ENCODE measurements at places on chromosomes 11 and 22.
A peak's percentile ranks its signal among the peaks of the same experiment; 100 is the strongest.

- no peak for DNase-seq
Observed at GRCh38 chr11:61472868-61473267, 35.7 kb upstream of the LRRC10B start.

DNA sequence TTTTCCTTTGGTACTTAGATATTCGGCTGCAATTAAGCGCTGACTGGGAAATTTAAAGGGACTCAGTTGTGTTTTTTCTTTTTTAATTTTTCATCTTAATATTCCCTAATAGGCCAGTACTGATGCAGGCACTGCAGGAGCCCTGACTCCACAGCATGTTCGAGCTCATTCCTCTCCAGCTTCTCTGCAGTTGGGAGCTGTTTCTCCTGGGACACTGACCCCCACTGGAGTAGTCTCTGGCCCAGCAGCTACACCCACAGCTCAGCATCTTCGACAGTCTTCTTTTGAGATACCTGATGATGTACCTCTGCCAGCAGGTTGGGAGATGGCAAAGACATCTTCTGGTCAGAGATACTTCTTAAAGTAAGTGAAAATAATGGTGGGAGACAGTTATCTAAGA, 3.8 kb downstream of the YAP1 start:
- DNase-seq = no peak

DNA sequence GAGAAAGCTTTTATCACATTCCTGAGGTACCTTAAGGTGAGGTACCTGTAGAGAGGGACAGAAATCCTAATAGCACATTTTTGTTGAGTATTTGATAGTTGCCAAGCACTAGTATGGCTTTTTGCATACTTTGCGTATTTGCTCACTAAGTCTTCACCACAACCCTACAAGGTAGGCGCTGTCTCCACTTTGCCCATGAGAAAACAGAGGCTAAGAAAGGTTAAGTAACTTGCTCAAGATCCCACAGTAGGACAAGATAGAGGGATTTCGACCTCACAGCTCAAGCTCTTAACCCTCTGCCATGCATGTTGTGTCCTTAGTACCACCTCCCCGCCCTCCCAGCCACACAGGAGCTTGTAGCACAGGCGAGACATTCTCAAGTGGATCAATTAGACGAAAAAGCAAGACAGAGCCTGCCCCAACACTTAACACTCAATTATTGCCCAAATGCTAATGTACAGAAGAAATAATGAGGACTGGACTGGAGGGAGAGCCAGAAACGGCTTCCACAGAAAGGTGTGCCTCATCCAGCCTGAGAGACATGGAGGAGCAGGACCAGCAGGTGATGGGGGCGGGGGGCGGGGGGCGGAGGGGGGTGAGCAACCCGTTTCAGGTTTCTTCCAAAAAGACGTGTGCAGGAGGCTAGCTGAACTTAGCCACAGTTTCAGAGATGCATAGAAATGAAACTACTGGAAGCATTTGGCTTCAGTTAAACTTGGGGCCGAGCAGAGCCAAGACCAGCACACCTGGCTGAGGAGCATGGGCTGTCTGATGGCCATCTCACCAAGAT, 26.7 kb upstream of the CD44 start:
- DNase-seq = no peak

DNA sequence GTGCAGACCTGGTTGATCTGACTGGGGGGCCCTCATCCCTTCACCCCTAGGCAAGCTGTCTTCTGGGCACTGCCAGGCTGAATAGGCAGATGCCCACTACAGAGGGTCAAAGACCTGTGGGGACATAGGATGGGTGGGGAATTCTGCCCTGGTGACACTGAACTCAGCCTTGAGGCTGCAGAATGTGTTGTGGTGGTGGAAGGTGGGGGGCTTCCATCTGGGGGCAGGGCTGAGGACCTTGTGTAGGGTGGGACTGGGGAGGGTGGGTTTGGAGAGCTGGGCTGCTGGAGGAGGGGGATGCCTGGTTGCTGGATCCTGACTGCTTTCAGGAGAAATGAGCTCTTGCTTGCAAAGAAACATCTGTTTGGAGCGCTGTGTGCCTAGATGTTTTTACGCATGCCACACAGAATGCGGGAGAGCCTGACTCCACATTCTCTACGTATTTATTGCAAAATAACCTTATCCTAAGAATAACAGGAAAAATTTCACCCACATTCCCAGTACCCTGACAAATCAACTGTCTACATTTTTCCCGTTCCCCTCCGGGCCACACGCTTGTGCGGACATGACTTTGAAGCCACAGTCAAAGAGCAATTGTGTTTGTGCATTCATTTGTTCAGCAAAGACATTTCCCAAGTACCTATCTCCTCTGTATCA, 18.3 kb downstream of the SMIM38 start:
- DNase-seq = no peak

GRCh38 chr11:75576499-75576918, 14.5 kb downstream of the SERPINH1 start:
- no peak for DNase-seq

DNA sequence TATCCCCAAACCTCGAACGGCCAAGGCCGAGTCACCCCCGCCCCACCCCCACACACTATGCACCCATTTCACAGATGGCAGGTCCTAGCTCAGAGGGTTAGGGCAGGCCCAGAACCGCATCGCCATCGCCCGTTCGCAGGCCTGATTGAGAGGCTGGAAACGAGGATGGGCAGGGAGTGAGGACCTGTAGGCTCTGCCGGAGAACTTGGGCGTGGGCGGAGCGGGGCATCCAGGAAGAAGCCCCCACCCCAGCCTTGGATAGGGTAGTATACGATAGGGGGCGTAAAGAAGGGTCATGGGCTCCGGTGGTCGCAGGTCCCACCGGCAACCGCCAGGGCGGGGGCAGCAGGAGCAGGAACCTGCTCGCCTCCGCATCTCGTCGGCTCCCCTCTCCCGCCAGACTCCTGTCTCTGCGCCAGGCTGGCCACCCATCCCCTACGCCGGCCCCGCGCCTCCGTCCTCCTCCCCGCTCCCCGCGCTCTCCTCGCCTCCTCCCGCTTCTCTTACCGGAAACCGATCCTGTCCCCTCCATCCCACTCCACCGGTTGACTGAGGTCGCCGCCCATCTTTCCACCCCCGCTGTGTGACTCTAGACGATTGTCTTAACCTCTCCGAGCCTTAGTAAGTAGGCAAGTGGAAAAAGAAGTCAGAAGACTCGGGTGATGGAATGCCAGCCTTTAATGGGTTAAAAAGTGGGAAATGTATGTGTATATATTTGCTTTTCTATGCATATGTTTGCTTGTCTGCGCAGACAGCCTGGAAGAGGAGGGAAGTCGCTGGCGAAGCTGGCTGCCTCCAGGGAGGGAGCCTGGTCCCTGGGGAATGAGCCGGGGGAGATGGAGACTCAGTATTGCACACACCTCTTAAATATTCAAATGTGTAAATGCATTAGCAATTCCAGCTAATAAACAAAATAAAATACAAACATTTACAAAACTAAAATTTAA, 52.8 kb downstream of the CYTH4 start:
- DNase-seq = no peak

- no peak for DNase-seq
Observed at GRCh38 chr11:132718711-132719671, 813.3 kb downstream of the OPCML start.

GRCh38 chr11:30143098-30143705, 87.6 kb upstream of the FSHB start:
- no peak for DNase-seq

GRCh38 chr11:6448574-6448973, 7.8 kb upstream of the HPX start:
- no peak for DNase-seq

- no peak for DNase-seq
Observed at GRCh38 chr11:71336176-71336995, 84.0 kb upstream of the SHANK2 start.

- DNase-seq = no peak
Observed at GRCh38 chr11:114924042-114924441, 245.7 kb downstream of the NXPE2 start.

DNA sequence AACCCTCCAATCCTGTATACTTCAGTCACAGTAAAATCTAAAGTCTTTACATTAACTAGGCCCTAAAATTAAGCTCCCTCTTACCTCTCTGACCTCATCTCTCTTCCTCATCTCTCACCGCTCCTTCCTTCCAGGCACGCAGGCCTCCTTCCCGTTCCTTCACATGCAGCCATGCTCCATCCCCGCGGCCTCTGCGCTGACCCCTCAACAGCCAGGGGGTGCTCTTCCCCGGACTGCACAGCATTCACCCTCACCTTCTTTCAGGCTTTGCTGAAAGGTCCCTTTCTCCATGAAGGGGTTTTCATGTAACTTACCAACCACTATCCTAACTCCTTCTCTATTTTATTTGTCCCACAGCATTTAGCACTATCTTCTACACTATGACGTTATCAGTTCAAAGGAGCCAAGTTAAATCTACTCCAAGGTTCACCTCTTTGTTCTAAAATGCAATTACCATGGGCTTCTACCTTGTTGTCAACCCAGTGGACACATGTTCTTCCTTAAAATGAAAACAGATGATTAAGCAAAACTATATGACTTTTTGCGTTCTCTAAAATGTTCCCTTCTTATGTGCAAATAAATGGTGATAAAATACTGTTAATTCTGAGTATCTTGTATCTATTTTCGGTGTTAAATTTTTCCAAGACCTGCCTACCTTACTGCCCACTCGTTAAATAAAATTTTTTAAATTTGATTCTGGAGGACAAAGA, 57.8 kb upstream of the APOA1 start:
- no peak for DNase-seq

GRCh38 chr11:130801333-130802122, 114.8 kb downstream of the SNX19 start:
- DNase-seq = no peak

GRCh38 chr11:126655807-126656128, 300.3 kb downstream of the ST3GAL4 start:
- DNase-seq = no peak

DNA sequence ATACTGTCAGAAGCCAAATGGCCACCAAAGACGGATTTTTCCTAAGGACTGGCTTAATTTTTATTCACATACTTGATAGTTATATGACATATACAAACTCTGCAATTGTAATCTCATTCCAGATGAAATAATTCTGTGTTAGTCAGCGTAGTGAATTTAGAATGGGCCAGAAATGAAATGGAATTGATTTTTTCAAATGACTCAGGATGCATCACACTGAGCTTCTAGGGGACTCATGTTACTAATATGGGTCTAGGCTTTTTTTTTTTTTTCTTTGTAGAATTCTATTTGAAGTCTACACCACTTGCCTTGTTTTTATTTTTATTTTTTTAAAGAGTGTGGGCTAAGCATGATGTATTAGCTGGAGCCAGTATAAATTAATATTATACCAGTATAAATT, 62.7 kb downstream of the SPECC1L start:
- no peak for DNase-seq

DNA sequence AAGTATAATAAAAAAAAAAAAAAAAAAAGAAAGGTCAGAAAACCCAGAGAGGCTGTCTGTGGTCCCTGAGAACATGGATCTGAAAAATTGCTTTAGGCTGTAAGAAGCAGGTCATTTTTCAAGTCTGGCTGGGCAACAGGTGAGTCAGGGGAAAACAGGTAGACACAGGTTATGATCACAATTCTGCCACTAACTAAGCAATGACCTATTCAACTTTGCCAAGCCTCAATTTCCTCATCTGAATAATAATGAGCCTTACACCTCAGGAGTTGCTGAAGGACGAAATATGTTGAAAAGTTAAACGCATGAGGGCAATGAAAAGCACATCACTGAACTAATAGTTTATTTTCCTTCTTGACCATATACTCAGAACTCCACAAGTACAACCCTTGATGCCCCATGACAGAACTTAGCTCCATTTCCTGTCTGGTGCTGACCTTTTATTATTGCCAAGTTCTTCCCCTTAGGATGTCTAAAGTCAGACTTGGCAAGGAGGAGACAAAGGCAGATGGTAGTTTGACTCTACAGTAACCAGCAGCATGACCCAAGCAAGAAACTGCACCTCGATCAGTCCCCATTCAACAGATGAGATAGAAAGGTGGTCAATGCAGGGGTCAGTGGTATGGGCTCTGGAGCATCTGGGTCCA, 93.6 kb downstream of the SYN3 start:
- DNase-seq = no peak

DNA sequence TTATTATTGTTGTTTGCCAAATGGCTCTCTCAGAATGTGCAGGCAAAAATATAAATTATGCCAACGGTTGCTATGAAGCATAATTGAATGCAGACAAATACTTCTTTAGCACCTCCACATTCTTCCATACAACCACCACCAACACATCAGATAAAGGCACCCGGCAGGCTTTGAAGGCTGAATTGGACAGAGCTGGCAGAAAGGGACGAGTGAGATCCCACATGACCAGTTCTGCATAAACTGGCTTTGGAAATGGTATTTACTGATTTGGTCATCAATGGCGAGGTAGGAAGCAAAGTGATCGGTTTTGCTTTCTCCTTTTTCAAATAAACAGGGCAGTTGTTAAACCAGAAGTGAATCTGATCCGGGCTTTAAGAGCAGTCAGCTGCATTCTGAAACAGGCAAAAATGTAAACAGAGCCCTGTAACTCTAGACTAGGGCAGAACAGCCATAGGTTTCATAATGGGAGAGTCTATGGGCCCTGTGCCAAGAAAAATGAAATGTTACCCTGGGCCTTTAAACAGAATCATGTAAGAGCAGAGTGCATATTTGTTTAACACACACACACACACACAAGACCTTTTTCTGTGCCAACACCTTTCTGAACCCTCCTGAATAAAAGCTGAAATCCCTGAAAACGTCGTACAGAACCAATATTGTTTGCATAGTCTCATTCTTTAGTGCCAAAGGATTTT, 97.7 kb downstream of the MPPED2 start:
- no peak for DNase-seq

GRCh38 chr11:67627441-67627811, 2.3 kb downstream of the NUDT8 start:
- DNase-seq = no peak

GRCh38 chr11:109747839-109748238, 325.8 kb downstream of the C11orf87 start:
- no peak for DNase-seq

GRCh38 chr22:39534092-39534506, 1.6 kb upstream of the RPS19BP1 start:
- DNase-seq = no peak

- no peak for DNase-seq
Observed at GRCh38 chr11:70141486-70142220, 61.4 kb upstream of the FADD start.

DNA sequence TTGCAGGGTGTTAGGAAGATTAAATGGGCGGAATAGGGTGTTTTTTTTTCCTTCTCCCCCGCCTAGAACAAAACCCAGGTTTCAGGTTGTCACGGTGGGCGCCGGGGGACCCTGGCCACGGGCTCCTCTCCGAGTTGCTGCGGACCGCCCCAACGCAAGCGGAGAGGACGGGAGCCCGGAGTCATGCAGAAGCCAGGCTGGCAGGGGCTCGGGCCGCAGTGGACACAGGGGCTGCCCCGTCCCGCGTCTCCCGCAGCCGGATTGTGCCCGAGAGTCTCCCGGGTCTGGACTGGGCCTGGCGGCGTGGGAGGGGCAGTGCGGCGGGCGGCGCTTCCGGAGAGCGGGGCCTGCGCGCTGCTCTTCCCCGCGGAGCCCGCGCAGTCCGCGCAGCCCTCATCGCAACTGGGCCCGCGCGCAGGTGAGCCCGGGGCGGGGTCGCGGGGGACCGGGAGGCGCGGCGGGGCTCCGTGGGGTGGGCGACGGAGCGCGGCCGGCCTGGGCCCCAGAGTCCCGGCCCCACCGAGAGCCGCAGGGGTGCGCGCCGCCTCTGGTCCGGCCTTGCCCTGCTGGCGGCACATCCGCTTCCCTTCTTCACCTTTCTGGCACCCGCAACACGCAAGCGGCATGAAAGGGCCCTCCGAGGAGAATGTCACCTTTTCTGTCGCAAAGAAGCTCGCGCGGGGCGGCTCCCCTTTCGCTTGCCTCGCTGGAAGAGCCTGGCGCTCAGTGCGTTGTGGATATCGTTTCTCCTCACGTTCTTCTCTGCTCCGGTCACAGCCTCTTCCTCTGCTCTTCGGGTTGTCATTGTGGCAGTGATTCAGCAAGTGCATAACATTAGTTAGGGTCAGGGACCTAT, at the start of gene TIRAP:
Gene TIRAP, plus strand, starts transcription at position 358 of the 856 bp plus-strand sequence. CDS start 7,802 bp downstream, outside the sequence.
- DNase-seq = peak; percentile 36

Data from activated CD8-positive, alpha-beta memory T cell treated with anti-CD3 and anti-CD28 coated beads for 48 hours (primary cell).